ENCODE measurements at places on chromosomes 16 and 17.

- DNase-seq: no peak
These were observed 38.6 kb upstream of the TOB1 start for GRCh38 chr17:50904518-50905459.

DNA sequence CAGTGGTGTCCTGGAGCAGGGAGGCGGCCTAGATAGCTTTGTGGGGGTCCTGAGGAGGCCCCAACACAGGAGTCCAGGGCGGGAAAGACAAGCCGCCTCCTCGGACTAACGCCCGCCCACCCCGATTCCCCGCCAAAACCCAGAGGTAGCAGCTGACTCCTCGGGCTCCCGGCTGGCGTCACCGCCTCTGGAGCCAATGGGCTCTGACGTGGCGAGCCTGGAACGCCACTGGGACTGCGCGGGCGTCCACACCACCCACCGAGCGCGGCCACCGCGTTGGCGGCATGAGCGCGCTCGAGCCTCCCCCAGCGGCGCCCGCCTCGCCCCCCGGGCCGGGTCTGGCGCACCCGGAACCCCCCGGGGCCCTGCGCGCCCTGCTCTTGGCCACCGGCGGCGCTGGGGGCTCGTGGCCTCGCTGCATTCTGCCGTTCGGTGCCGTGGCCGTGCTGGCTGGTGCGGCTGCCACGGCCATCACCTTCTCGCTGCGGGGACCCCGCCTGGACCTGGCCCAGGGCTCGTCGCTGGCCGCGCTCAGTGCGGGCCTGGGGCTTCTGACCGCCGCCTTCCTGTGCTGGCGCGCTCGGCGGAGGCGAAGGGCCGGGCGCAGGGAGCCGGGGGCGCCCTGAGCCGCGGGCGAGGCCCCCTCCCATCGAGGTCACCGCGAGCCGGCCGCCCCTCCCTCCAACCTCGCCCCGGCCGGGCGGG is 3.4 kb upstream of the NTN3 start:
- DNase-seq: no peak

GRCh38 chr17:59366773-59367656 is 35.6 kb downstream of the YPEL2 start:
- DNase-seq: no peak

- DNase-seq: no peak
These were observed 19.6 kb upstream of the HOXB9 start for GRCh38 chr17:48645639-48646182.

- no peak for DNase-seq
These were observed 26.4 kb downstream of the CFAP20 start for GRCh38 chr16:58102665-58103392.

GRCh38 chr16:53559270-53559951 is 56.4 kb upstream of the AKTIP start:
- DNase-seq: no peak

DNA sequence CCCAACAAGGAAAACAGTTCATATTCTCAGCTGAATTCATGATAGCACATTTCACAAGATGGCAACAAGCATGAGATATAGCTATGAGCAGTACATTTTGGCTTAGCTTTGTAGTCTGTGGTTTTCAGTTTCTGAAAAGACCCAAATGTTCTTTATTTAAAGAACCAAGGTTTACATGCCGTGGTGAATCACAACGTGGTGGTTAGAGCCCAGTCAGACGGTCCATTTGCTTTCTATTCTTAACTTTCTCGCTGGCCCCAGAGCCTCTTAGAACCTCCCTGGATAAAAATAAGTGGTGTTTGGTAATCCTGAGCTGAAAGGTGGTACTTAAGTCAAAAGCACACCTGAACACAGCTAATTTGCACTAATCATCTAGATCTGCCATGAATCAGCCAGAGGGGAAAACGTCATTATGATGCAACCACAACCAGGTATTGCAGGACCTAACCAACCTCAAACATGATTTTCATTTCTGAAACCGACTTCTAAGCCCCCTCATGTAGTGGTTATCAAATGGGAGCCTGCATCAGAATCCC is 18.6 kb upstream of the HAPSTR1 start:
- no peak for DNase-seq

- no peak for DNase-seq
These were observed 12.0 kb downstream of the FOXN1 start for GRCh38 chr17:28518132-28518531.

DNA sequence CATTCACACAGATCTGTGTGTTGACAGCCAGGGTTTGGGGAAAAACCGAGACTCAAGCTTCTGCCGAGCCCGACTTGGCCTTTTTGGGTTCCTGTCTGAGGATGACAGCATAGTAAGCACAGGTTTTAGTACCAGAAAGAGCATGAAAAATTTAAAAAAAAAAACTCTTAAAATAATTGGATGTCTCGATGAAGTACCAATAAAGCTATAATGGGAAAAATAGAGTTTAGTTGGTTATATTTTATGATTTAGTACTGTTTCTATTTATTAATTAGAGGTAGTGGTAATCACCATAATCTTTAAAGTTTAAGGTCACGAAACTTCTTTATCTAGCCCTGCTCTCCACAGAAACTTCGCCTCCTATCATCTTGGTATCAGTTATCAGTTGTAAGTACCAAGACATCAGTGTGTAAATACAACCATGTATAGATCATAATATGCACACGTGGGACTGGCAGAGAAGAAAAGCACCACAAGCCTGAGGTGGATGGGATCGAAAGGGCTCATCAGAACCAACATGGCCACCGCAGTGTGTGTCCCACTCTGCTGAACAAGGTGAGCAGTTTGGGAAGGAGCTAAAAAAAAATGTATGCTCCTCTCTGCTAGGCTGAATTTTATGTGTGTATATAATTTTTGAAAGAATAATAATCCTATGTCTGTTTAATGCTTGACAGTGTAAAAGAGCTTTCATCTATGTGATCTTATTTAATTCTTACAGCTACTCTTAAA is 14.4 kb upstream of the EEF2K start:
- DNase-seq: no peak

DNA sequence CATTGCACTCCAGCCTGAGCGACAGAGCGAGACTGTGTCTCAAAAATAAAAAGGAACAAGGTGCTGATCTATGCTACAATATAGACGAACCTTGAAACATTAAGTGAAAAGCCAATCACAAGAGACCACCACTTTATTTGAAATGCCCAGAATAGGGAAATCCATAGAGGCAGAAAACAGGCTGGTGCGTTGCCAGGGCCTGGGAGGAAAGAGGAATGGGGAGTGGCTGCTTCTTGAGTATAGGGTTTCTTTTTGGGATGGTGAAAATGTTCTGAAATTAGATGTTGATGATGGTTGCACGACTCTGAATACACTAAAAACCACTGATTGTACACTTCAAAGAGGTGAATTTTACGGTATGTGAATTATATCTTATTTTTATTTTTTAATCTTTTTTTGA is 20.3 kb upstream of the GLIS2 start:
- DNase-seq: no peak

- DNase-seq: no peak
These were observed 174.0 kb downstream of the KATNIP start for GRCh38 chr16:27723711-27724481.

- DNase-seq: no peak
These were observed 269.5 kb downstream of the STX8 start for GRCh38 chr17:9306086-9306485.

- no peak for DNase-seq
These were observed 6.2 kb downstream of the REXO5 start for GRCh38 chr16:20812510-20812909.

DNA sequence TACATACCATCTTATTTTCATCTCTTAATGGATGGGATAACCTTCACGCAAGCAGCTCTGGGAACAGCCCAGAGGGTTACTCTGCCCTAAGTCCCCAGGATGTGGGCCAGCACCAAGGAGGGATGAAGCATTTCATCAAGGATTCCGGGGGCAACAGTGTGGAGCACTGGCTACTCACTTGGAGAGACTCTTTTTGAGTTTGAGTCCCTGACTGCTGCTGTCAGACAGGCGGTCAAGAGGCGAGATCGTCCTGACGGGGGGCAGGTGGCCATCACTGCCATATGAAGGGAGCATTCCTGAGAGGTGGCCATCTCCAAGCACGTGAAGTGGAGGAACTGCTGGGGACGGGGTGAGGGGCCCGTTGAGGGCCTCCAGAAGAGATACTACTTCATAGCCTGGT is 18.1 kb upstream of the FOXJ1 start:
- no peak for DNase-seq

DNA sequence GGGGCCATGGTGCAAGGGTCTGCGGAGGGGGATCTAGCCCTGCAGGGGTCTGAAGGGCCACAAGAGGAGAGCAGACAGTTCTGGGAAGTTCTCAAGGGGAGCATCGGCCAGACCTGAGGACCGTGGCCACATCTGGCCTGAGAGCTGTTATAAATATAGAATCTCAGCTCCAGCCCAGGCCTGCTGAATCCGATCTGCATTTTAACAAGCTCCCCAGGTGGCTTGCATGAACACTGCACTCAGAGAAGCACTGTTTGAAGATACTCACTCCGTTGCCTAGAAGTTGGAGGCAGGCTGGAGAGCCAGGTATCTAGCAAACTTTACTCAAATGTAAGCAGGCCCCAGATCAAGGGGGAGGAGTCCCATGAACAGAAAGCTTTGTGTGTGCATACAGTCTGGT is 61.3 kb downstream of the NKD1 start:
- DNase-seq: no peak

GRCh38 chr17:81025741-81026129 is 9.2 kb upstream of the BAIAP2 start:
- no peak for DNase-seq

- no peak for DNase-seq
These were observed 17.4 kb upstream of the MTSS2 start for GRCh38 chr16:70703041-70703834.

- DNase-seq: no peak
These were observed 144.7 kb upstream of the CRHR1 start for GRCh38 chr17:45639297-45639849.

DNA sequence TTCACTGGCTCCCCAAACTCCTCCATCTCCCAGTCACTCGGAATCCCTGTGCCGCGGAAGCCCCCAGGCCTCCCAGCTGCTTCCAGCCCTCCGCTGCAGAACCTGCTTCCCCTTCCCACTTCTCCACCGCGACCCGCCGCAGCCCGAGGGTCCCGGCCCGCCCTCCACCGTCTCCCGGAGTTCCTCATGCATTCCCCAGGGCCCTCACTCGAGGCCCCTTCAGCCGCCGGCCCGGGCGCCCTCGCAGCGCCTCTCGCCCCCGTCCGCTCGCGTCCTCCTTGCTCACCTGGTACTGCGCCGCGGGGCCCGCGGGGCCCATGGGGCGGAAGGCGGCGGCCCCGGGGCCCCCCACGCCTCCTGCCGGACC is 329 bp downstream of the SMARCD2 start:
- DNase-seq: no peak

- no peak for DNase-seq
These were observed 11.0 kb upstream of the SLC25A19 start for GRCh38 chr17:75300280-75300679.

- no peak for DNase-seq
These were observed 23.1 kb downstream of the MPHOSPH6 start for GRCh38 chr16:82146957-82147356.

GRCh38 chr16:7644811-7645210 is 312.2 kb downstream of the RBFOX1 start:
- no peak for DNase-seq

GRCh38 chr16:57413301-57413730 is 8.7 kb downstream of the CCL17 start:
- no peak for DNase-seq

GRCh38 chr16:10972108-10972818 is 27.9 kb downstream of the CLEC16A start:
- no peak for DNase-seq

GRCh38 chr16:58464047-58464915 is 35.7 kb upstream of the NDRG4 start:
- no peak for DNase-seq
